ENCODE measurements at places on chromosomes 5 and 9. TPM values are rescaled to one million over a fixed set of nuclear protein-coding genes. Genes with fewer than 3 reads are reported as not detected.

TIMD4 gene
- total RNA-seq = 4.6 TPM

CD74 gene
- total RNA-seq = 5,251 TPM

MLANA gene
- total RNA-seq = not detected

NPR3 gene
- 52.4 TPM for total RNA-seq

TMEFF1 gene
- not detected for total RNA-seq

GCNT4 gene
- total RNA-seq = 2.1 TPM

FSTL4 gene
- 0.92 TPM for total RNA-seq

SPATA6L gene
- total RNA-seq = 0.32 TPM

CCNI2 gene
- total RNA-seq = 0.26 TPM

NEURL1B gene
- total RNA-seq = 1.2 TPM

NR3C1 gene
- 58.4 TPM for total RNA-seq

SHISAL2B gene
- total RNA-seq = not detected

RORB gene
- 0.17 TPM for total RNA-seq

ADCY2 gene
- total RNA-seq = 1.5 TPM

LCN2 gene
- total RNA-seq = 12.2 TPM

CERT1 gene
- total RNA-seq = 51.3 TPM

KIAA0825 gene
- 4.8 TPM for total RNA-seq

TRIM36 gene
- 2.2 TPM for total RNA-seq

LHX3 gene
- not detected for total RNA-seq

MARVELD2 gene
- 1.9 TPM for total RNA-seq

TMEM174 gene
- total RNA-seq = not detected

CAPSL gene
- not detected for total RNA-seq

PHF24 gene
- total RNA-seq = 0.17 TPM

SOWAHA gene
- total RNA-seq = not detected

CA9 gene
- not detected for total RNA-seq

CBY3 gene
- not detected for total RNA-seq

DNAJC25 gene
- 4.3 TPM for total RNA-seq

ENTPD2 gene
- not detected for total RNA-seq

ZNF462 gene
- total RNA-seq = 20.9 TPM

HAPLN1 gene
- not detected for total RNA-seq

RASEF gene
- total RNA-seq = 0.72 TPM

PLCXD3 gene
- total RNA-seq = 0.11 TPM

ECM2 gene
- total RNA-seq = 0.49 TPM

SKIC3 gene
- 83.1 TPM for total RNA-seq

CCDC171 gene
- 2.2 TPM for total RNA-seq

LPAR1 gene
- total RNA-seq = 61.1 TPM
